Cortex of kidney (tissue), 1 donor: ENCODE measurements at places on chromosomes 12 and 14.

GRCh38 chr14:87334997-87335685 is 657.8 kb downstream of the GALC start:
- no peak for DNase-seq

DNA sequence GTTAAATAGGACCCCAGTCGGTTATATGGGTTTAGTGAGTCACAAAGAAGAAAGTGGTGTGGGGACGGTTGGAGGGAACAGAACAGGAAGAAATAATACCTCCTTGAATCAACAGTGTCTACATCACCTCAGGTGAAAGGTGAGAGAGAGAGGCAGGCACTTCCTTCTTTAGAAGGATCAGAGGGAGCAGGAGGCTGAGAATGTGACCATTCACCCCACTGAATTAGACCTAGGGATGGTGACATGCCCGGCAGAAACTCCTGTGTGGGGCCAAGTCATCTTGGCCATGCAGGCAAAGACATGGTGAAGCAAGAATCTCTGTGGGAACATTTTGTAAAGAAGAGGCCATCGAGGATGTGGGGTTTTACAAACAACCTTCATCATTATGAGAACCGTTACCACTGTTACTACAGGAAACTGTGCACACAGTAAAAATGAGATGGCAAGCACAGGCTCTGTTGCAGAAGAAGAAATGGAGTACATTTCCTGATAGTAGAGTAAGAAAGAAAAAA is 1196.9 kb downstream of the VRK1 start:
- DNase-seq, result no peak

- DNase-seq, result no peak
These were observed 162.9 kb downstream of the LRIG3 start for GRCh38 chr12:58757422-58757821.

GRCh38 chr12:92471551-92471950 is 231.2 kb upstream of the PLEKHG7 start:
- DNase-seq, result no peak

GRCh38 chr14:45664668-45665356 is 411.8 kb upstream of the MIS18BP1 start:
- no peak for DNase-seq
